Stimulated activated CD8-positive, alpha-beta memory T cell treated with anti-CD3 and anti-CD28 coated beads, Interleukin-2, amount 100 ng/mL, for 1 hour (primary cell): ENCODE measurements at places on chromosomes 11 and 22.

- DNase-seq, result peak; percentile 1
Measured at GRCh38 chr11:27471589-27472397, 797 bp downstream of the LGR4 start.

- no peak for DNase-seq
Measured at GRCh38 chr11:131483877-131484276, 113.5 kb downstream of the NTM start.

GRCh38 chr22:36562261-36562835 is 33.4 kb upstream of the EIF3D start:
- DNase-seq, result no peak

DNA sequence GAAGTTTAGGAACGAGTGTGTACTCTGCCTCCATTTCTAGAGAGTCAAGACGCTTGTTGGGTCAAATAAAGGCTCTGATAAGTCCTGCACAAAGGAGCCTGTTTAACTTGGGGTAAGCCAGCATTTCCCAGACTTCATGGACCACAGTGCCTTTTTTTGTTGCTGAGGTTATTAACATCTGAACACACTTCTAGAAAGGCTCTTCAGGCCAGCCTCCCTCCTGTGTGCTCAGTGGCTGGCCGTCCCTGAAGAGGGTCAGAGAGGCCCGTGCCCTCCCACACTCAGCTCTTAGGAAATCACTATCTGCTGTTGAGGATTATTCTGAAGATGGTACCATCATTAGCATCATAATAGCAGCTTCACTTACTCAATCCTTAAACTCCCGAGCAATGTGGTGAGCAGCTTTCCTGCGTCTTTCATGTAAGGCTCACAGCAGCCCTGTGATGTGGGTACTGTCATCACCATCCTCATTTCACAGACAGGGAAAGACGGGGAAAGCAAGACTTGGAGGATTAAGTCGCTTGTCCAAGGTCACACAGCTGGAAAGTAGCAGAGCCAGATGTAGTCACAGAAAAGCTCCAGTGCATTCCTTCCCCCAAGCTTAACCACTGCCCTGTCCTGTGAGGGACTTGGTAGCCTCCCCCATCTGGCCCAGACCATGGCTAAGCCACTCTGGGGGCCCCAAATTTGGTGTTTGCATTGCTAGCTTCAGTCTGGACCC is 71.3 kb downstream of the TSPAN18 start:
- DNase-seq, result no peak

DNA sequence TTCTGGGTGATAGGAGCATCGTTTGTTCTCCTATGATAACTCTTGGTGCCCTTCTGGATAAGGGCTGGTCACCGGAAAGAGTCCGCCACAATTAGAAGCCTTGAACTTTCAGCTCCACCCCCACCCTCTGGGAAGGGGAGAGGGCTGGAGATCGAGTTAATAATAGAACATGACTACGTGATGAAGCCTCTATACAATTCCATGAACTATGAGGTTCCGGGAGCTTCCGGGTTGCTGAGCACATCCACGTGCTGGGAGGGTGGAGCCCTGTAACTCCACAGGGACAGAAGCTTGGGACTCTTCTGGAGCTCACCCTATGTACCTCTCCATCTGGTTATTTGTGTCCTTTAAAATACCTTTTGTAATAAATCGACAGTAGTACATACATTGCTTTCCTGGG is 40.3 kb downstream of the ARHGAP42 start:
- no peak for DNase-seq

GRCh38 chr22:48050836-48051235 is 1288.4 kb downstream of the TBC1D22A start:
- no peak for DNase-seq

GRCh38 chr11:34169686-34170085 is 64.3 kb downstream of the NAT10 start:
- DNase-seq, result no peak

GRCh38 chr22:39995393-39996252 is 869 bp downstream of the FAM83F start:
- no peak for DNase-seq

DNA sequence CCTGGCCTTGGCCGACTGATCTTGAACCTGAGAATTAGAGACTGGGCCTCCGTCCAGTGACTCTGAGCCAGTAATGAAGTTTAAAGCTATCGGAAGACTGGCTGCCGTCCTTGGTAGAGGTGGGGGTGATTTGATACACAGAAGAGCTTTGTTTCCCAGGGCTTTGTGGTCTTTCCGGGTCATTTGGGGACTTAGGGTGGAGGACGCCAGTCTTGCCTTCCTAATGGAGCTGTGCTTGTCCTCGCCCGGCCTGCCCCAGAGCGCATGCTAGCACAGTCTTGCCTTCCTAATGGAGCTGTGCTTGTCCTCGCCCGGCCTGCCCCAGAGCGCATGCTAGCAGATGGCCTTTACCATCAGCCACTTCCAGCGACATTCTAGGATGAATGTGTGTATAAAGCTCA is 65.8 kb downstream of the ST3GAL4 start:
- DNase-seq, result no peak

DNA sequence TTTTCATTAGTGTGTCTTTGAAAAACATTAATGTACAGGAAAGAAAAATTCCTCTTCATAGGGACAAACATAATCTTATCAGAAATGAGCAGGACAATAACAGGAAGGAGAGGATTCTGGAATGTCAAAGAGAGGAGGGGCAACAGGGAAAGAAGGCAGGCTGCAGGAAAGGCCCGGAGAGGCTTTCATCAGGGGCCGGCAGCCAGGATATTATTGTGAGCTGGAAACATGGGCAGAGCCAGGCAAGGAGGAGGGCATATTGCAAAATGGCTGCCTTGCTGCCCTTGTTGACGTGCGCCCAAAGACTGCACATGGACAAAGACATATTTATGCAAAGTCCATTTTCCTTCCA is 433.7 kb downstream of the ETS1 start:
- DNase-seq, result no peak

GRCh38 chr11:122765487-122766131 is 72.7 kb upstream of the CRTAM start:
- no peak for DNase-seq
